ENCODE measurements at places on chromosomes 11 and 22. TPM values are rescaled to one million over a fixed set of nuclear protein-coding genes. Genes with fewer than 3 reads are reported as not detected.

DNA sequence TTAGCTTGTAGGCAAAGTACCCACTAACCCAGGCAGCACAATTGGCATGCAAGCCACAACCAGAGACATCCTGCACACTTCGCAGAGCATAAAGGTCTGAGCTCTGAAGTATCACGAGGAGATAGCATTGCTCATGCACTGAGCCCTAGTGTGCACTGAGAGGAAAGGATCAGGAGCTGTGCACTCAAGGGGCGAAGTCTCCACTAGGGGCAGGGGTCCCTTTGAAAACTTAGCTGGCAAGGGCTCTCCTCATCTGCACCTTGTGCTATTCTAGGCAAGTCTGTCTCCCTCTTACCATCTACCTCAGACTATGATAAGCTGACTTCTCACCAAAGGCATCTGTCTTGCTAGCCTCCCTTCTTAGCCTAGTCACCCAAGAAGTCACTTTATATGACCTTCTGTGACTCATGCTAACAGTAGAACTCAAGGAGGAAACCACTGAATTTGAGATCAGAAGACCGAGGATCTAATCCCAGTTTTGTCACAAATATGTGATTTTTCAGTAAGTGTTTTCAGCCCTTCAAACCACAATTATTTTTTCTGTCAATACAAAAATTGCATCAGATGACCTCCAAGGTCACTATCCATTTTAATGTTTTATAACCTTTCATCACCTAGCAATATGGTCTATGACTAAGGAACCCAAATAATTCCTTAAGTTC is 1078.0 kb downstream of the NTM start:
- DNase-seq: no peak

GRCh38 chr22:22600531-22601261 is 41.6 kb upstream of the PRAME start:
- DNase-seq: no peak

GRCh38 chr11:882596-882995 is 28.0 kb downstream of the CHID1 start:
- DNase-seq: no peak

DNA sequence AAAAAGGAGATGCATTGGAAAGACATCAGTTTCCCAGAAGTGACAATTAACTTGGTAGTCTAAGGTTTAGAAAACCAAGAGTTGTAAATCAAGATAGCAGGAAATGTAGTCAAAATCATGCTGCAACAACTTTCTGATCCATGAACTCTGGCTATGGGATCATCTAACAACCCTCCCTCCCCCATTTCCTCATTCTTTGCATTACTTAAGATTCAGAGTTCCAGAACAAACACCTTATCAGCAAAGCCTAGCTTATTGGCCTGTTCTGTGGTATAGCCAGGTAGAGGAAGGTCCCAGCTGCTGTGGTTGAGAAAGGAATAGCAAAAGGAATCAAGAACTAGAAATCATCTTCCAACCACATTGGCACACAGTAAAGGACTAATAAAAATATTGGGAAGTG is 651.1 kb downstream of the METTL15 start:
- no peak for DNase-seq

GRCh38 chr11:33742249-33742851 is 6.1 kb upstream of the CD59 start:
- DNase-seq: no peak

GRCh38 chr22:41273128-41273527 is 12.9 kb downstream of the RANGAP1 start:
- no peak for DNase-seq

DNA sequence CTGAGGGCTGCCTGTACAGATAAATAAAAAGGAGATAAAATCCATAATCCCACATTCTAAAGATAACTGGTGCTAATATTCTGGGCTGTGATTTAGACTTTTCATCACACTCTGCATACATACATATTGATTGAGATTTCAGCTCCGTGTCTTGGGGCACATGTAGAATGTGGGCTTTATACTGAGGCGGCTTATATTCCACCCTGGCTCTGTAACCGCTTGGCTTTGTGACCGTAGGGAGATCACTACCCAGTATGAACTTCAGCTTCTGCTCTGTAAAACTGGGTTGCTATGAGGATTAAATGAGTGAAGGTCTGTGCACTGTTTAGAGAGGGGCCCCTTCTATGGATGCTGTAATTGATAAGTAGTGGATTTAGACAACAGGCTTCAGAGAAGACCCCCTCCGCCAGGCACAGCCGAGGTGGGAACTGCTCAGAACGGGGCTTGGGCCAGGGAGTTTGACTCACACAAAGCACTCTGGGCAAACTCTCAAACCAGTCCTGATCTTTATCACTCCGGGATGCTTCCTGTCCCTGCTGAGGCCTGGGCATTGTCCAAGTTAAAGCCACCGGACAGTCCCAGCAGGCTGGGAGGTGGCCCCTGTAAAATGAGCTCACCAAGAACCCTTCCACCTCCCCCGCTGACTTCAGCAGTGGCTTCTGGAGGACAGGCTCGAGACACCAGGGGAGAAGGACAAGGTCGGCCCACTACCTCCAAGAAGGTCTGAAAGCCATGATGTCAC is 17.2 kb downstream of the KIAA1671 start:
- DNase-seq: peak; percentile 34

- DNase-seq: no peak
Measured at GRCh38 chr11:1226226-1226985, 3.5 kb downstream of the MUC5B start.

- no peak for DNase-seq
Measured at GRCh38 chr11:23143022-23143421, 282.7 kb upstream of the CCDC179 start.

- no peak for DNase-seq
Measured at GRCh38 chr11:36308577-36308976, 12.5 kb downstream of the PRR5L start.

- DNase-seq: no peak
Measured at GRCh38 chr11:766936-767210, 10.4 kb downstream of the GATD1 start.

- no peak for DNase-seq
Measured at GRCh38 chr11:75905434-75905833, 90.4 kb downstream of the UVRAG start.

- DNase-seq: no peak
Measured at GRCh38 chr11:134244593-134244992, 8.6 kb downstream of the THYN1 start.

DNA sequence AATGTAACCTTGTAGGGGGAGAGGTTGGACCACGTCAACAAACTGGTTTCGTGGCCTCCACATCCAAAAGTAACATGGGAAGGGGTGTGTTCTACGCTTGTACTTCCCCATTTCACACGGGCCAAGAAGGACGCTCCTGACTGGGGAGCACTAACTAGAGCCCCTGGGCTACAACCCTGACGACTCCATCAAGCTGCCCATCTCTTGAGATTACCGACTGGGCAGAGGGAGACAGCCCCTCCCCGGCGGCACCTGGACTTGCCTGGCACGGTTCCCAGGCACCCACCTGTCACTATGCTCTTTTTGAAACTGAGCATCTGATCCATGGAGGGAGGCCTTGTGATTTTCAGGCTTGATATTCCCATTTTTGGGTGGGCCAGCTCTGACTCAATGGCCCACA is 68.5 kb downstream of the SHANK2 start:
- DNase-seq: no peak

- no peak for DNase-seq
Measured at GRCh38 chr11:35943309-35943708, 553 bp upstream of the LDLRAD3 start.

OR51E1 gene
- 0.41 TPM for total RNA-seq

SLC7A4 gene
- total RNA-seq: 2.0 TPM

LIF gene
- total RNA-seq: not detected

ZP1 gene
- total RNA-seq: not detected

FZD4 gene
- total RNA-seq: 19.6 TPM

SCUBE2 gene
- 2.9 TPM for total RNA-seq

HEPN1 gene
- not detected for total RNA-seq

GALNT18 gene
- total RNA-seq: 20.4 TPM

MRGPRX4 gene
- not detected for total RNA-seq
